ENCODE measurements at places on chromosomes 16 and 17.
A peak's percentile ranks its signal among the peaks of the same experiment; 100 is the strongest.

GRCh38 chr17:68509141-68510057 lies 2.8 kb upstream of the PRKAR1A start:
- no peak for DNase-seq

DNA sequence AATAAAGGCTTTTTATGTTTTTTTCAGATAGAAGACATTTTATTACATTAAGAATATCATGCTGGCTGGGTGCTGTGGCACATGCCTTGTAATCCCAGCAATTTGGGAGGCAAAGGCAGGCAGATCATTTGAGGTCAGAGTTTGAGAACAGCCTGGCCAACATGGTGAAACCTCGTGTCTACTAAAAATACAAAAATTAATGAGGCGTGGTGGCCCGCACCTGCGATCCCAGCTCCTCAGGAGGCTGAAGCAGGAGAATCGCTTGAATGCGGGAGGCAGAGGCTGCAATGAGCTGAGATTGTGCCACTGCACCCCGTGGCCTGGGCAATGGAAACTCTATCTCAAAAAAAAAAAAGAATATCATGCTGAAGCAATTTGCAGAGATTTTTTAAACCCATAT lies 29.1 kb upstream of the HAPSTR1 start:
- DNase-seq, result no peak

DNA sequence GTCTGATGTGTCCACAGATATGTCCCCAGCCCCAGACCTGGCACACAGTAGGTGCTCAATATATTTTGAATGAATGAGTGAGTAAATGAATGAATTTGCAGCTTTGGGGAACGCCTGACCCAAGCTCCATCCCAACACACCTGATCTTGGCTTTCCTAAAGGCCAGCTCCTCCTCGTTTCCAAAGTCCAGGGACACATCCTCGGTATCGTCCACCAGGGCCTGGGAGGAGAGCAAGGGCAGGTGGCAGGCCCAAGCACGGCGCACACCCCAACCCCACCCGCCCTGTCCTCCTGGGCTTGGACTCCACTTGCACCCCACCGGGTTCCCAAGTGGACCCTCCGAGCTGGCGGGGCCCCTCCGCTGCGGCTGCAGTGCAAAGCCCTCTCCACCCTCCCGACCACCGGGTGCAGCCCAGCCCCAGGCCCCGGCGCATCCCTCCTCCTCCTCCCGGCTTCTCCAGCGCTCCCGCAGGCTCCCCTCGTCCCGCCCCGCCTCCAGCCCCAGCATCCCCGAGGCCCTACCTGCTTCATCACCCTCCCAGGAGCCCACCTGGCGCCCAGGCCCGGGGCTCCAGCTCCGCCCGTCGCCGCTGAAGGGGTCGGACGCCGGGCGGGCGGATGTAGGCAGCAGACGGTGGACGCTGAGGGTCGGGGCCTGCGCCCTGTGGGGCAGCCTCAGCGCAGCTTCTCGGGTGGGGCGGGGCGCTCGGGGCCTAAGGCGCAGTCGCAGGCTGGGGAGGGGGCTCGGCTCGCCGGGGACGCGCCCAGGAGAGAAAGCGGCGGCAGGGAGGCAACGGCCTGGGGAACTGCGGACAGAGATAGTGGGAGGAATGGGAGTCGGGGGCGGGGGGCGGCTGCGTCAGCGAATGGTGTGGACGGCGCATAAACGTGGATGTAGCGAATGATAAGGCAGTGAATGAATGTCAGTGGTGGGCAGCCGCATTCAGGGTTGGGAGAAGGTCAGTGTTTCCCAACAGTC lies at the start of gene TVP23A:
Gene TVP23A (minus strand): TSS at position 832 of the 979 bp plus-strand sequence. CDS start 301 bp downstream, at position 531.
- DNase-seq, result no peak

GRCh38 chr16:83958137-83958845 lies 5.3 kb downstream of the OSGIN1 start:
- no peak for DNase-seq

DNA sequence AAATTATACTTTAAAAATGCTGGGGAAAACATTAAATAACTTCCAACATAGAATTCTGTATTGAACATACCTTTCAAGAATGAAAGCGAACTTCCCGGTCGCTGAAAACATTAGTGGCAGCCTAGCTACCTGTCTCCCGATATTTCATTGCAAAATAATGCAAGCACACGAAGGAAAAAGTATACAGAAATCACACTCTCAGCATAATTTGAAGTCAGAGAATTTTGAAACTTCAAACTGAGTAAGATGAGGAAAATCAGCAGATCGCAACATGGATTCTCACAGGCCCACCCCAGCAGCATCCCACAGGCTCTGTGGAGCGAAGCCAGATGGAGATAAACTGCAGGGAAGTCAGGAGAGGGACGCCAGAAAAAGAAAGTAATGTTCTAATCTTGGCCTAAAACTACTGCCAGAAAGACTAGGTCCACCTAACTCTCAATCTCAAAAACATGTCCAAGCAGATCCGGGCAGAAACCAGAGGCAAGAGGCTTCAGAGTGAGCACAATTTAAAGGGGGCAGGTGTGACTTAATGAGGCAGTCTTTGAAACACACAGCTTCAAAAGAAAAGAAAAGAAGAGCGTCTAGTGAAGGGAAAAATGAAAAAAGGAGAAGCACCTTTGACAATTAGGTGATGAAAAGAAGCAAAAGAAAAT lies 4.8 kb upstream of the GOSR1 start:
- no peak for DNase-seq

- DNase-seq, result no peak
These were observed 1030.9 kb upstream of the CDH8 start for GRCh38 chr16:63067141-63067540.

GRCh38 chr17:2337544-2338314 lies 428 bp downstream of the SGSM2 start:
- no peak for DNase-seq

- no peak for DNase-seq
These were observed 9.9 kb downstream of the CASC3 start for GRCh38 chr17:40150276-40150675.

DNA sequence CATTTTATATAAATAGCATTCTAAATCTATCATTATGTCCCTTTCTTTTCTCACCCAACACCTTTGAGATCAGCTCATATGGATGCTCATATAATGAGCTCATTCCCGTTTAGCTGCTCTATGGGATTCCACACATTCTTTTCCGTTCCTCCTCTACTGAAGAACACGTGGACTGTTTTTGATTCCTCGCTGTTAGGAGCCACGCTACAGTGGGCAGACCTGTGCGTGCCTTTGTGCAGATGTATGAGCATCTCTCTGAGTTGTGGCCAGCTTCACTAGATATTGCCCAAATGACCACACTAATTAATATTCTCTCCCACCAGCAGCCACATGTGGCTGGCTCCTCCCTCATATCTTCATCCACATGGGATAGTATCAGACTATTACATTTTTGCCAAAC lies 6.0 kb upstream of the TNFRSF13B start:
- peak; percentile 80 for DNase-seq

GRCh38 chr17:56978441-56979090 lies 635 bp downstream of the SCPEP1 start:
- DNase-seq, result no peak

DNA sequence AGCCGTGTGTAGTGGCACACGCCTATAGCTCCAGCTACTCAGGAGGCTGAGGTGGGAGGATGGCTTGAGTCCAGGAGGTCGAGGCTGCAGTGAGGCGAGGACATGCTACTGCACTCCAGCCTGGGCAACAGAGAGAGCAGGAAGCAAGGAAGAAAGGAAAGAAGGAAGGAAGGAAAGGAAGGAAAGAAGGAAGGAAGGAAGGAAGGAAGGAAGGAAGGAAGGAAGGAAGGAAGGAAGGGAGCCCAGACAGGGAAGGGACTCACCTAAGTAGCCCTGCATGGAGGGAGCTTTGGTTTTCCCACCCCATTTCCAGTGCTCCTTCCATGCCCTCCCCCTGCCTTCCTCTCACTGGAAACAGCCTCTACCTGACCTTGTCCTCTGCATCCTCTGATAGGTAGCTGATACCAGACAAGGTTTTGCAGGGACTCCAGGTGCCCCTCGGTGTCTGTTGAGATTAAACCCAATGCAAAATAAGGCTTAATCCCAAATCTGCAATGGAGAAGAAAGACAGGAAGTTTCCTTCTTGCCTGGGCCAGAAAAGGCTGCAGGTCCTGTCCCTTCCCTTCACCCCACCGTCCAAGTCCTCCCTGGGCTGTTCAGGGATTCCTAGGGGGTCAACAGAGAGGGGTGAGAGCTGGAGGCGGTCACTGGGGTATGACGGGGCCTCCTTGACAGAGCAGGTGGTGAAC lies 21.5 kb upstream of the CA4 start:
- no peak for DNase-seq

DNA sequence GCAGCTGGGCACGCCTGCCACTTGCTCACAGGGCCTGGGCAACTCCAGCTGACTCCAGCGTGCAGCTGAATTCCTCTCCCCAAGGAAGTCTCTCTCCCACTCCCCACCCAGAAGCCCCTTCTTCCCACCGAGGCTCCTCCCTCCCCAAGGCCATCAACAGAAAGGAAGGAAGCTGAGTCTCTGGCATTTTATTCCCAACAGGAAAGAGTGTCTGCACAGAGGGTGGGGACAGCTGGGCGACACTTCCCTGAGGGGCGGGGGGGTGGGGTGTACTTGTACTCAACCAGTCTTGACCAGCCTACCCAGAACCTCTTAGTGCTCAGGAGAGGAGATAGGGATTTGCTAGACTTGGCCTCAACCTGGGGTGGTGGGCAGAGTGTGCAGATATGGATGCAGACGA lies at the start of gene EXOC3L1:
Gene EXOC3L1 (minus strand): TSS at position 96 of the 400 bp plus-strand sequence. CDS start 460 bp downstream, outside the sequence.
- DNase-seq, result no peak

GRCh38 chr16:84136331-84137125 lies 8.4 kb downstream of the HSDL1 start:
- no peak for DNase-seq

DNA sequence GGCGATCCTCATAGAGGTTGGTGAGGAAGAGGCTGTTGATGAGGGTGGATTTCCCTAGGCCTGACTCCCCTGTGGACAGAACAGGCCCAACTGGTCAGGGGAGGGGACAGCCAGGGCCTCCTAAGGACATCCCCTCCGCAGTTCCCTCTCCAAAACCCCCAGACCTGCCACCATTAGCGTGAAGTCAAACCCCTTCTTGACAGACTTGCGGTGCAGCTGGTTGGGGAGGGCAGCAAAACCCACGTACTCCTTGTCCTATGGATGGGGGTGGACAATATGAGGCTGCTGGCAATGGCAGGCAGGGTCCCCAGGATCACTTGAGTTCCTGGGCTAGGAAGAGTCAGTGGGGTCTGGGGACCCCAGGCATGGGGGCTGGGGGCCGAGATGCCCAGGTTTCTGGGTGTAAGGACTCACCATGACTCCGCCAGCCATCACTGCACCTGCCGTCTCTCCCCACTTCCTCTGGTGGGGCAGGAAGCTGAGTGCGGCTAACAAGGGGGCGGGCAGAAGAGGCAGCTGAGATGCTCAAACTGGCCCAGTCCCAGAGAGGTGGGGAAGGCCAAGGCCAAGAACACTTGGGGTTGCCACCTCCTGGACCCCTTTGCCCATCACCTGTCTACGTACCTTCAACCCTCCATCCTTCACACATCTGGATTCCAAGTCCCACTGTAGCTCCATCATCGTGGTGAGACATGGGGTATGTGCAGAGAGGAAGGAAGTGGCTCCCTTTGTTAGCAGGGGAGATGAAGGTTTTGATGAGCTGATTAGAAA lies at the start of gene SEPTIN1:
Gene SEPTIN1 (minus strand): TSS at position 451 of the 771 bp plus-strand sequence. CDS start 19 bp downstream, at position 432.
- DNase-seq, result no peak

DNA sequence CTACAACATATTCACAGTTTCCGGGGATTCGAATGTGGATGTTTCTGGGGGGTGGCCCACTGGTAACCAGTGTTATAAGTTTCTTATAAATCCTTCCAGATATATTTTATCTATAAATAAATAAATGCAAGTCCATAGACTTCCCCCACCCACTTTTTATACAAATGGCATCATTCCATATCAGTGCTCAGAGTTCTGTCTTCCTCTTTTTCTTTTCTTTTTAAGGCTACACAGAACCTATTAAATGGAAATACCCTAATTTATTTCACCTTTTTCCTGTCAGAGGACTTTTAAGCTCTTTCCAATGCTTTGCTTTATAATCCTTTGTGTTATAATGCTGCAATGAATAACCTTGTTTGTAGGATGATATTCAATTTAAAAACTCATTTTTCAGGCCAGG lies 3.8 kb downstream of the LGALS9 start:
- no peak for DNase-seq
